IMR-90 (cell line): ENCODE measurements at places on chromosomes 3 and 15.
A peak's percentile ranks its signal among the peaks of the same experiment; 100 is the strongest.

DNA sequence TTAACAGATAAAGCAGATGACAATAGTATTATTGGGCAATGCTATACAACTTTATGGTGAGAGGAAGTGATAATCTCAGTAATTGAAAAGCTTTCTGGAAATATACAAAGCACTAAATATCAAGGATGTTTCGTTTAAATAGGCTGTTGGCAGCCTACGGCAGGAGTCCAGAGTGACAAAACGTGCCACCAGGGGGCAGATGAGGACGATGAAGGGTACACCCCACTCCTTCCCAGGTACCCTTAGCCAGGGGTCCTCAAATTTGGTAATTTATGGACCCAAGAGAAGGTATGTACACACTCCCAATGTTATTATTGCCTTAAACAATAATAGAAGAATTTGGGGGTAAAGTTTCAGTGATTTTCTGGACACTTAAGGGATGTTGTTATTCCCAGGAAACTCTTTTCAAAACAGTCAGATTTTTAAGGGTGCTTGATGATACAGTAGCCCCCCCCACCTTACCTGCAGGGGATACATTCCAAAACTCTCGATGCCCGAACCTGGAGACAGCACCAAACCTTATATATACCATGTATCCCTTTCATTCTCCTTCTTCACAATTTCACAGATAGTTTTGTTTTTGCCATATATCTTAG is 1.4 kb upstream of the MAGEL2 start:
- DNase-seq, result no peak

GRCh38 chr3:70849911-70850699 is 537.7 kb upstream of the MDFIC2 start:
- DNase-seq, result peak; percentile 93

DNA sequence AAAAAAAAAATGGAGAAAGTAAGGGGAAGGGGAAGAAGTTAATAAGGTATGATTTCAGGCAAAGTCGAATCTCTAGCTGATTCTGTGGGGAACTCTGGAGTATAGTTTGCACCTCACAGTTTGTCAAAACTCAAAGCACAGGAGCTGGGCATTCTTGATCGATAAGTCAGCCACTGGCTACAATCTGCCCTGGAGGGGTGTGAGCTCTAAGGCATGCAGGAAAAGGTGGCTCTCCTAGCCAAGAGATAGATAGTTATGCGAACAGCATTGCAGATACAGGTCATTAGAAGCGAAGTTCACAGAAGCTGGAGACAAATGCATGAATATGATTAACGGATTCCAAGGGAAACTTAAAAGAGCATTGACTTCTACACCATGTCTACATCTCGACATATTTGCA is 952.6 kb downstream of the AGBL1 start:
- no peak for DNase-seq

DNA sequence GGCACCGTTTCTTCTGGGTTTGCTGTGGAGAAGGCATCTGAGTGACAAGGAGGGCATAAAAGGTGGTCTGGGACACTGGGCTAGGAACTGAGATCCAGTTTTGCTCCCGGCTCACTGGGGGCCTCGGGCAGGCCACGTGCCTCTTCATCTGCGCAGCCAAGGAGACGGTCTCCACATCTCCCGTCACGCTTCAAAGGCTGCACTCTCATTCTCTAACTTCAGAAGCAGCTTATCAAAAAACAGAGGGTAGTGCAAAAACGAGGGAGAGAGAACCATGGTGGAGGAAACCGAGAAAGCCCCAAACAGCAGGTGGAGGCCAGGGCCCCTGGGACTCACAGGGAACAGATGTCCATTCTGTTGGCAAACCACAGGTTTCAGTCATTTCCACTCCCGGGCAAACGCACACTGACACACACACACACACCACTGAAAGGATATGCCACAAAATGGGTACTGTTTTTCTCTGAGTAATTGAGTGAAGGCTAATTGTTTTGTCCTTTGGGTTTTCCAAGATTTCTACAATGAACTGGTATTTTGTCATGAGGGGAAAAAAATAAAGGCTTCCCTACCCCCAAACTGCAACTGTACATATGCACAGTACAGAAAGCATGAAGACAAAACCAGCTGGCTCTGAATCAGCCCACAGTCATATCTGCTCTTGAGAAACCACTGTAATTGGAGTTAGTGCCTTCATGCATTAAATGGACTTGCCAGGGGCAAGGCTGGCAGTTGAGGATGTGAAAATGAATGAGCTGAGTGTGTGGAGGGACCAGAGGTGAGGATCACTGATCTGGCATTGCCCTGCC is 71.9 kb downstream of the MGLL start:
- peak; percentile 94 for DNase-seq

- DNase-seq, result no peak
Measured at GRCh38 chr3:170363471-170363994, 6.0 kb downstream of the SKIL start.

DNA sequence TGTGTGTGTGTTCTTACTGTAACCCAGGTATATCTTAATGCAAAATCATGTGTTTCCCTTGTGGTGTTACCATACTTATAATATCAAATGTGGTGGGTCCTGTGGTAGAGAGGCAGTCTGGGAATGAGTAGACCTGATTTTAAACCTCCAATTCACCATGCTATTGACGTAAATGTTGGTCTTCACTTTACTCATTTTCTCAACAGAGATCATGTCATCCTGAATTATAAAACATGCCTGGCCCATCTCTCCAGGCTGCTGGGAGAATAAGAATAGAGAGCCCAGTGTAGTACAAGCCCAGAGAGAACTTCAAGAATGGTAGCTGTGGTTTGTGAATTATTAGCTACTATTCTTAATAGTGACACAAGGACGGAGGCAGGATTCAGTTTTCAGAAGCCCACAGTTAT is 88.1 kb downstream of the MBNL1 start:
- no peak for DNase-seq
